GM19239 (cell line): ENCODE measurements at places on chromosomes 13 and 19.

GRCh38 chr13:32737111-32737571, 150.9 kb downstream of the PDS5B start:
- DNase-seq: no peak

DNA sequence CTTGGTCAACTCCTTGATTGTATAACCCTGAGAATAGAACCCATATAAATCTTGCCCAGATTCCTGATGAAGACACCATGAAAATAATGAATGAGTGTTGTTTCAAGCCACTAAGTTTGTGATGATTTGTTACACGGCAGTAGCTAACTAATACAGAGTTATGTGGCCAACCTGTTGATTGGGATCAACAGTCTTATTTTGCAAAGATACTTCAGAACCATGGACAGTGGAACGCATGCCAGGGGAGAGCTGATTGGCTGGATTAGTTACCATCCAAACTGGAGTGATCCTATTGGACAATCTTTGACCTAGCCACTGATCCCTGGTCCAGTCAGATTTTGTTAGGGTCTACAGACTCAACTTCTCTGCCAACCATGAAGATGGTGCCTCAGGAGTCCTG, 26.6 kb downstream of the CD70 start:
- DNase-seq: no peak

GRCh38 chr13:22114630-22115311, 443.9 kb downstream of the FGF9 start:
- DNase-seq: peak; percentile 65

GRCh38 chr13:69660155-69660554, 447.5 kb upstream of the ATXN8OS start:
- no peak for DNase-seq

- DNase-seq: no peak
These were observed 7.6 kb downstream of the PHLDB3 start for GRCh38 chr19:43496960-43497359.

DNA sequence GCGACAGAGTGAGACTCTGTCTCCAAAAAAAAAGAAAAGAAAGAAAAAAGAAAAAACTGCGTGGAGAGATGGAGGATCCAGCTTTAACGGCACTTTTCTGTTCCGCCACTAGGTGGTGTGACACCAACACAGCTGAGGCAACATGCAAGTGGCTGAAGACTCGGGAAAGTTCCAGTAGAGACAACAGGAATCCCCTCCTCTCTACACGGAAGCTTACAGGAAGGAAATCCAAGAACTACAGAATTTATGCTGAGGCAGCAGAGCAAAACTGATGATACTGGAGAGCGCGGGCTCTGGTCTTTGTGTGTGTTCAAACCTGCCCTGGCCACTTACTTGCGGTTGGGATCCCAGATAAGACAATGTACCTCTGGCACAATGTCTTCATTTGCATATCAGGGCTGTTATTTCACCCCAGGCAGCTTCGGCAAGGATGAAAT, 9.9 kb downstream of the RANBP3 start:
- DNase-seq: peak; percentile 67

- no peak for DNase-seq
These were observed 8.4 kb downstream of the EPHX3 start for GRCh38 chr19:15223649-15224361.

- peak; percentile 95 for DNase-seq
These were observed 4.8 kb downstream of the SPHK2 start for GRCh38 chr19:48624067-48624594.

DNA sequence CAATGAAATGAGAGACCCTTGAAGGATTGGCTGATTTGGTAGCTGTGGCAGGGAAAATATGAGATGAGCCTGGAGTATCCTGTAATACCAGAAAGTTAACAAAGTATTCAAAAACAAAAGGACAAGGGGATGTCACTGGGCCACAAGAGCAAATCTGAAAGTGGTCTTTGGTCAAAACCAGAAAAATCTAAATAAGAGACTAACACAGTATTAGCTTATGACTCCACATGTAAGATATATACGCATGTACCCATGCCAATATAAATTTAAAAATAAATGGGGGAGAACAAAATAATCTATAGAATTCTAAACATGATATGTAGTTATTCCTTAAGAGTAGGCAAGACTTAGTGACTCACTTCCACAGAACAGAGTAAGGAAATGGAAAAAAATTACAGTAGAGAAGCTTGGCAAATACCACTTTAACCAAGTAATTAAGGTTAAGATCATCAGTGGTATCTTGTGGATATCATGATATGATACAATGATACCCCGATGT, 16.9 kb downstream of the KLF12 start:
- no peak for DNase-seq

DNA sequence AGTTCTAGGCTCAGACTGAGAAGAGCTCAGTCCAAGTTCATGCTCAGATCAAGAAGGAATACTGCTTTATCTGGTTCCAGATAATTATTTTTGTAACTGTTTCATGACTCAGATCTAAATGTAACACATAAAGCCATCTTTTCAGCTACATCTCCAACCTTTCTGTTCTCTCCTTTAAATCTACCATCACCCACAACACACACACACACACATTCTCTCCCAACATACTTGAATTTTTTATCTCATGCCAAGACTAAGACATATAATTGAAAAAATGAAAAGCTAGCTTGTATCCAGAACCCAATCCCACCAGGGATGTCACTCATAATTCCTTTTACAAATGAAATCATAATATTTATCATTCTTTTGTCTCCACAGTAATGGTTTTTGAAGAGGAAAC, 7.6 kb downstream of the KATNAL1 start:
- DNase-seq: no peak

GRCh38 chr13:31894931-31895330, 136.6 kb upstream of the FRY start:
- DNase-seq: no peak

GRCh38 chr13:20140487-20140886, 20.4 kb downstream of the GJA3 start:
- DNase-seq: no peak

DNA sequence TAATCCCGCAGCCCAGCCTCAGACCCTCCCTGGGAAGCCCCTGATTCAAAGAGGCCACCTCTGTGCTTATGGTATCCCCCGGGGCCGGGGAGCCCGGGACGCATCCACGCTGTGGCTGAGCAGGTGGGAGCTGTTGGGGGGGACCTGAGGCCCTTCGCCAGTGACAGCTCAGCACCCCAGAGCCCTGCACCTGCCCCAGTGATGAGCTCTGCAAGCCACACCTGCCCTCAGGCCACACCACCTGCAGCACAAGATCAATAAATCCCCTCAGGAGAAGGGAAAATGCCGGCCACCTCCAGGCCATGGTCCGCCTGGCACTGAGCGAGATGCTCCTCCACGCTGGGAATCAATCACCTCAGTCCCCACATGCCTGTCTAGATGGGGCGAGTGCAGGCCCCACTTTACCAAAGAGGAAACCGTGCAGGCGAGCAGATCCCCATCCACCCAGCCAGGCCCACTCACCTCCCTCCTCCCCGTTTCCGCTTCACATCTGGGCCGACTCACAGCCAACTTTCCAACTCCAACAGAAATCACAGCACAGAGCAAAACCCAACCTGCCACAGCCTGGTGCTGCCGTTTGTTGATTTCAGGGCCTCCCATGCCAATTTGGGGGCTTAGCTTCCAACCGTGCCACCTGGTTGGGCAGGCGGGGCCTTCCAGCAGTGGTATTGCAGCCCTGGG, 12.8 kb downstream of the MOB3A start:
- DNase-seq: peak; percentile 74

DNA sequence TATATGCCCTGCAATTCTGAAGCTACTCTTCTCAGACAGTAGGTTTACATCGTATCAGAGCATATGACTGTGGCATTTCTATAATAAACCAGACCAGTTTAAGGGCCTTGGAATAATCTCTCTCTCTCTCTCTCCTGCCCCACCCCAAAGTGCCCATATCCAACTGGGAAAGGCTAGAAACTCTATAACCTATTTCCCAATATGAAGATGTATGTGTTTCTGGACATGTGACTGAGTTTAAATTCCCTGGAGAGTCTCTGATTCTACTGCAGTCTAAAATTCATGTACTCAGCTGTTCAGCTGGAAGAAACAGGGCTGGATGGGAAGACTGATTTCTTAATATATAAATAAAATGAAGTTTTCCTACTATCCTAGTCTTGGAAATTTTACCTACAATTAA, 91.9 kb upstream of the MBNL2 start:
- no peak for DNase-seq
